ENCODE measurements at places on chromosomes 4 and X. TPM values are rescaled to one million over a fixed set of nuclear protein-coding genes. Genes with fewer than 3 reads are reported as not detected.

Gene GPR119
- total RNA-seq = not detected

Gene CXorf65
- total RNA-seq = not detected

Gene SYP
- total RNA-seq = 3.5 TPM

Gene PLCXD1
- total RNA-seq = 29.7 TPM

Gene NLGN4X
- total RNA-seq = not detected

Gene ENOX2
- 7.8 TPM for total RNA-seq

Gene TRIM60
- not detected for total RNA-seq

Gene CNOT6L
- 10.1 TPM for total RNA-seq

Gene SNCA
- total RNA-seq = 0.14 TPM

Gene CYP4V2
- 2.7 TPM for total RNA-seq

Gene LEF1
- 0.17 TPM for total RNA-seq

Gene PASD1
- total RNA-seq = not detected

Gene FAM114A1
- total RNA-seq = 34.2 TPM

Gene ADRA2C
- total RNA-seq = 11.0 TPM

Gene SFRP2
- total RNA-seq = not detected

Gene CLGN
- 4.2 TPM for total RNA-seq

Gene SGCB
- total RNA-seq = 16.8 TPM

Gene RAB9A
- 32.8 TPM for total RNA-seq

Gene VSIG4
- total RNA-seq = not detected

Gene CFAP47
- not detected for total RNA-seq

Gene AR
- 3.1 TPM for total RNA-seq

Gene TRAM1L1
- total RNA-seq = 0.55 TPM

Gene GPRASP3
- total RNA-seq = 4.0 TPM

Gene HELQ
- 5.1 TPM for total RNA-seq

Gene SHROOM2
- total RNA-seq = 0.40 TPM

Gene AMER1
- 2.7 TPM for total RNA-seq

Gene SLC10A6
- not detected for total RNA-seq

Gene TLR2
- 0.16 TPM for total RNA-seq

Gene CXCL1
- 9.1 TPM for total RNA-seq

Gene AFAP1
- total RNA-seq = 27.3 TPM

Gene TEX13D
- total RNA-seq = not detected

Gene SPANXA1
- total RNA-seq = 0.18 TPM

Gene MMGT1
- 16.6 TPM for total RNA-seq

Gene UNC5C
- total RNA-seq = 0.01 TPM

Gene NAP1L2
- 1.6 TPM for total RNA-seq

Gene PHKA1
- 24.5 TPM for total RNA-seq

Gene FGFBP1
- 4.3 TPM for total RNA-seq

Gene CENPU
- total RNA-seq = 21.5 TPM

Gene BMP3
- total RNA-seq = not detected

Gene SCML2
- 8.1 TPM for total RNA-seq

Gene MAML3
- 14.1 TPM for total RNA-seq

Gene RAB40AL
- 0.24 TPM for total RNA-seq

Gene PUDP
- 24.6 TPM for total RNA-seq

Gene SYTL5
- 0.36 TPM for total RNA-seq

Gene GPC3
- total RNA-seq = not detected

Gene STPG2
- not detected for total RNA-seq

Gene P2RY4
- total RNA-seq = not detected

Gene BDH2
- total RNA-seq = 8.0 TPM

Gene IL9R
- 0.09 TPM for total RNA-seq

Data from A549 treated with CORT108297 at 1 μM for 4 hours (cell line).